ENCODE measurements at places on chromosomes 16 and 17. TPM values are rescaled to one million over a fixed set of nuclear protein-coding genes. Genes with fewer than 3 reads are reported as not detected.

COPZ2 gene
- 43.1 TPM for total RNA-seq

ZP2 gene
- total RNA-seq = 0.69 TPM

TNFRSF17 gene
- total RNA-seq = 0.30 TPM

TMEM204 gene
- total RNA-seq = 6.2 TPM

TMEM238L gene
- 0.30 TPM for total RNA-seq

GLYR1 gene
- total RNA-seq = 35.1 TPM

KPNB1 gene
- 142 TPM for total RNA-seq

TLCD3B gene
- total RNA-seq = not detected

GLP2R gene
- total RNA-seq = 0.30 TPM
